ENCODE measurements at places on chromosomes 4 and X. TPM values are rescaled to one million over a fixed set of nuclear protein-coding genes. Genes with fewer than 3 reads are reported as not detected.

DNA sequence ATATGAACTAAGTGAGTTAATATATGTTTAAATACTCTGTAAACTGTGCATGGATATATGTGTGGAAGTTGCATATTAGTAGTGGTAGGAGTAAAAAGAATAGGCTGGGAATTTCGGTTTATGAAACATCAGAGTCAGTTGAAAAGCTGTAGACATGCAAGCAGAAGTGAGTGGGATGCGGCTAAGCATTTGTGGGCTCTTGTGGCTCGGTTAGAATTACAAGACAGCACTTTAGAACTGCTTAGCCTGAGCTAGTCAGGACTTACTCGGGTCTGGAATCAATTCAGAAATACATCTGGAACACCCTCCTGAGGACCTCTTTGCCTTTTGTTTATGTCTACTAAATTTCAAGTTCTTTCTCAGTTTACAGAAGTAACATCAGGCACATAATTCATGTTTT lies 93.6 kb downstream of the AFF2 start:
- no peak for DNase-seq

DNA sequence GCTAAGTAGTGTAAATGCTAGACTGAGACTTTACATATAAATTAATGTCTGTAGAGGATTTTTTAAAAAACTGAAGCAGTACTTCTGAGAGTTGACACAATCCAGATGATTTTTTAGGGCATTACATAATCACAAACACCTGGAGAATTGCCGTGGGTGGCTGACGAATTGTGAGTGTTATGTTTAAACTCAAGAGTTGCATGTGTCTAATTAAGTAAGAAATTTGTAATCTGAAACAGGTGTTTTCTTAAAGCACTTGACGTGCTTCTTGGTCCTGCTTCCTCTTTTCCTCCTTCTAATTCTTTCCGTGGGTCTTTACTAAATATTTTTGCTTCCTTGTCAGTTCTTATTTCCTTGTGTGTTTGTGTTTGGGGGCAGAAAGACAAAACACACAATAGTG lies 27.8 kb downstream of the PIR start:
- DNase-seq = no peak

The PAK3 gene
- 1.3 TPM for total RNA-seq

GRCh38 chr4:4472344-4472958 lies 69.4 kb downstream of the STX18 start:
- no peak for DNase-seq

The ANXA10 gene
- total RNA-seq = not detected

The GLUD2 gene
- 5.6 TPM for total RNA-seq

DNA sequence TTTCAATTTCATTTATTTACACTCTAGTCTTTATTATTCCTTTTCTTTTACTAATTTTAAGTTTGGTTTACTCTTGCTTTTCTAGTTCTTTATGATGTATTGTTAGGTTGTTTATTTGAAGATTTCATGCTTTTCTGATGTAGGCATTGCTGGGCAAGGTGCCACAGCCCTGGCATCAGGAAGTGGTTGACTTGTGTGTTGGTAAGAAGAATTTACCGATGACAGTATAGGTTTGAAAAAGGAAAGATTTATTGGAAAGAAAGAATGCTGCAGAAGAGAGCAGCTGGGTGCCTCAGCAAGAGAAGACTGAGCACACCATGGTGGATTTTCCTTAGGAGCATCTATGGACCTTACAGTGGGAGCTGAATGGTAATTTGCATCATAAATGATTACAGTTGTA lies 153.2 kb downstream of the KLF8 start:
- DNase-seq = no peak

- no peak for DNase-seq
Observed at GRCh38 chrX:30301208-30301607, 8.0 kb downstream of the NR0B1 start.

DNA sequence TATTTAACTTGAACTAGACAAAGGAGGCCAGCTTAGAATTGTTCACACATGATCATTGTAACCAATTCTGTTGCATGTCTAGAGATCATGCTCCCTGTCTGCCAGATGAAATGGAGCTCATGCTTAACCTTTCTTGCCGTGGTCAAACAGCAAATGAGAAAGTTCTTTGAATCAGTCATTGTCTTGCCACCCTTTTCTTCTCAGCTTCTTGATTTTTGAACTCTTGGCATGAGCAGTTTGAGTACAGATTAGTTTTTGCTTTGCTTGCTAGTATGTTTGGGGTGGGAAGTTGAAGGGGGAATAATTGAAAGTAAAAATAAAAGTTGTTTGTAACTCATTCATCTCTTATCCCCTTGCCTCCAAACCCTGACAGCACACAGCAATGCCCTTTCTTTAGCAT lies 4.7 kb downstream of the MTM1 start:
- DNase-seq = no peak

The SLC34A2 gene
- total RNA-seq = not detected

- DNase-seq = no peak
Observed at GRCh38 chr4:56630876-56631666, 50.0 kb downstream of the HOPX start.

- DNase-seq = no peak
Observed at GRCh38 chr4:84051089-84051488, 448.0 kb downstream of the NKX6-1 start.
